ENCODE measurements at places on chromosomes 7 and 10. TPM values are rescaled to one million over a fixed set of nuclear protein-coding genes. Genes with fewer than 3 reads are reported as not detected.

Gene KAZALD1
- total RNA-seq, result 0.84 TPM

Gene NEUROG3
- 0.31 TPM for total RNA-seq

- no peaks in the 10 kb centered on the region for H3K27me3 ChIP-seq
- H3K36me3 ChIP-seq, result no peaks in the 10 kb centered on the region
- DNase-seq, result no peak
- H3K4me1 ChIP-seq, result peaks cover 10% of the 10 kb centered on the region
Observed at GRCh38 chr7:39084349-39084748, 106.6 kb downstream of the POU6F2 start.

DNA sequence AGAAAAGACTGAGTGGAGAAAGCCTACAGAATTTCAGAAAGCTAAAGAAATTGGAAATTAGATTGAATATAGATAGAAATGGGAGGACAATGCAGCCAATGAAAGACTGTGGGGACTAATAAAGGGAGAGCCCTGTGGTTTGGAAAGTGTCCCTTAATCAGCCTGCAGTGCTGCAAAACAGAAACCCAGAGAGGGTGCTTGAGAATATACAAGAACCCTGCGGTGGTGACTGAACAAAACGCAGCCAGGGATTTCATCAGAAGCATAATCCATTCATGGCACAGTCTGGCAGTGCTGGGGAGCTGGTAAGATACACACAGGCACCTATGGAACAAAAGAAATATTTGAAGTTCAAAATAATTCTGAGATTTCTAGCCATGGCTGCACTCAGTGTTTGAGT, 19.1 kb downstream of the CEP41 start:
- H3K36me3 ChIP-seq, result no peaks in the 10 kb centered on the region
- no peak overlapping the region for H3K4me3 ChIP-seq
- H3K27me3 ChIP-seq, result no peaks in the 10 kb centered on the region

- no peaks in the 10 kb centered on the region for H3K36me3 ChIP-seq
- no peak overlapping the region for H3K27ac ChIP-seq
- no peak overlapping the region for H3K4me3 ChIP-seq
- no peak for DNase-seq
- H3K4me1 ChIP-seq, result no peaks in the 10 kb centered on the region
Observed at GRCh38 chr7:127959770-127960169, 71.5 kb downstream of the LRRC4 start.

DNA sequence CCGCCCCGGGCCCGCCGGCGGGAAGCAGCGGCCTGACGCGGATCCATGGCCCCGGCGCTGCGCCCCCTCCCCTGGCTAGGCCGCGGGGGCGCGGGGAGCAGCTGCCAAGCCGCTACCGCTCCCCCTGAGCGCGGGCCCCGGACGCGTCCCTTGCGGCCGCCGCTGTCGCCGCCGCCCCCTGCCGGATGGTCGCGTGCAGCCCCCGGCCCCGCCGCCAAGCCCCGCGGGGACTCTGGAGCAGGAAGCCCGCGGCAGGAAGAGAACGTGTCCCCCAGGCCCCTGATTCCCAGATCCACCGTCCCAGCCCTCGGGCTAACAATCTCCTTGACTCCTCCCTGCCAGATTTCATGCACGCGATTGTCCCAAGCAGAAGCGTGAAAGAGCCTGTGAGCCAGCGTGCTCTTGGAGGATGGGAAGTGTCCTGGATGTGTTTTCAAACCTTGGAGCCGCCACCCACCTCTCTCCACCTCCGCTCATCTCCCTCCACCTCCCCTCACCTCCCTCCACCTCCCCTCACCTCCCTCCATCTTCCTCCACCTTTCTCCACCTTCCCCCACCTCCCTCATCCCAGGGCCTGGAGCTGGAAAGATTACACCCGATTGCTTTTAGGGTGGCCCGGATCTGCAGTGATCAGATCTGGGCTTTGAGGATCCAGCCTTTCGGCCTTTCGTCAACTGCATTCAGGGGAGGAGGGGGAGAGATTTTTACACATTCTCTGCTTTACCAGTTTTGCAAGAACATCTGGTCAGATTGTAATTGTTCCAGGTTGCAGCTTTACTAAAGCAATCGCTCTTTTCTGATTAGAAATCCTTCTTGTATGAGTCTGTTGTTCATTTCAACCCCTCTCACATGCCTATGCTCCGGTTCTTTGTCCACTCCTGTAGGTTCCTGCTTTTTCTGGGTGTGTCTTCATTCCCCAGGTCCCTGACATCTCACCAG, 570 bp upstream of the PRTFDC1 start:
- peak overlapping the region; percentile 44 for H3K4me3 ChIP-seq
- no peaks in the 10 kb centered on the region for H3K36me3 ChIP-seq
- H3K4me1 ChIP-seq, result peaks cover 24% of the 10 kb centered on the region
- no peaks in the 10 kb centered on the region for H3K27me3 ChIP-seq

Gene OR2A5
- total RNA-seq, result not detected

DNA sequence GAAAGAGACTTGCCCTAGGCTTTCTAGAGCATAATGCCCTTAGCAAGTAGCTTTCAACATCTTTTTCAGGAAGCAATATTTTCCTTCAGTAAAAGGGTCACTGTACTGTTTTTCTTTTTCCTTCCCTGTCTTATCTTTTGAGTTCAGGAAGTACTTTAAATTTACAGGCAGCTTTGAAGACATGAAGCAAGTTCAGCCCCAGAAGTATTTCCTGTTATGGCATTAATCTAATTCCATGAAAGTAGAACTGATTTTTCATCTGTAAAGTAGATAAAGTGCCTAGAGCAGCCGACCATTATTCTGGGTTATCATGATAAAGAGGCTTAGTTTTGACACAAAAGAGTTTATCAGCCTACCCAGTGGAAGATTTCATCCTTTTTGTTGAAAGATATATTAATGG, 288.2 kb downstream of the ADK start:
- H3K27me3 ChIP-seq, result no peaks in the 10 kb centered on the region
- no peak for DNase-seq
- no peak overlapping the region for H3K4me3 ChIP-seq

Gene C7orf33
- not detected for total RNA-seq

Gene UBN2
- total RNA-seq, result 36.7 TPM

GRCh38 chr7:102395592-102395872, 631 bp upstream of the PRKRIP1 start:
- H3K4me1 ChIP-seq, result peaks cover 4% of the 10 kb centered on the region
- no peak for DNase-seq
- H3K4me3 ChIP-seq, result peak overlapping the region; percentile 89
- H3K27me3 ChIP-seq, result no peaks in the 10 kb centered on the region
- H3K27ac ChIP-seq, result peak overlapping the region; percentile 93
- peaks cover 14% of the 10 kb centered on the region for H3K36me3 ChIP-seq

DNA sequence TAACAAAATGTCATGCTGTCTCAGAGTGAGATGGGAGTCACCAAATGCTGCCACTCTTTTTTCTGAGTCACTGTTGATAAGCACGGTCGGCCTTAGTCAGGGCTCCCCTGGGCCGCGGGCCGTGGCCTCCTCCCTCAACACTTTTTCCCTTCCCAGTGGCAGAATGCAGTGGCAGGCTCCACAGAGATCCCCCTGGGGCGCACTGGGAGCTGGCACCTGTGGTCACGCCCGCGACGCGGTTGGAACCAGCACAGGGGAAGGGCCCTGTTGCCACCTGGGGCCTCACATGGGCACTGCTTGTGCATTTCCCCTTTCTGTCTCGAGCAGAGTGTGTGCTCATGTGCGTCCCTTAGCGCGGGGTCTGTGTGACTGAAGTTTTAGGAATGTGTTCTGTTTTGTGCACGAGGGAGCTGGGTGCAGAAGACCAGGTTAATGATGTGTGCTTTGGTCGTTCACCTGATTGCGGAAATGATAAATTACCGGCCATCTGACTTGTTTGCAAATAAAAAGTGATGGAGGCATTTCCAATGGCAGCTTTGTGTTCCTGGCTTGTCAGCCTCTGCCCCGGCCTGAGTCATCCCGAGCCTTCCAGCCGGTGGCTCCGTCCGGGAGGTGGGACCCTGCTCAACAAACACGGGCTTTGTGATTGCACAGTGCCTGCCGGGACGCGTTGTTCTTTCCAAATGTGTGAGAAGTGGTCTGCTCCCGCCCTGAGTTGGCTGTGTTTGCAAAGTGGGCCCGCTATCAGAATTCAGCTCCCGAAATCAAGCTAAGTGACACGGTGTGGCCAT, 100.7 kb downstream of the NKX6-2 start:
- H3K27me3 ChIP-seq, result no peaks in the 10 kb centered on the region
- H3K4me3 ChIP-seq, result no peak overlapping the region
- H3K36me3 ChIP-seq, result no peaks in the 10 kb centered on the region
- H3K4me1 ChIP-seq, result no peaks in the 10 kb centered on the region
- no peak for DNase-seq

Gene CNPY1
- not detected for total RNA-seq

Gene LRIT1
- total RNA-seq, result not detected

Gene SPAM1
- total RNA-seq, result not detected

Gene NUTM2D
- 1.5 TPM for total RNA-seq

GRCh38 chr7:117621075-117621618, 141.3 kb downstream of the CFTR start:
- peaks cover 1% of the 10 kb centered on the region for H3K27me3 ChIP-seq
- no peak overlapping the region for H3K4me3 ChIP-seq
- H3K27ac ChIP-seq, result no peak overlapping the region
- H3K4me1 ChIP-seq, result no peaks in the 10 kb centered on the region
- H3K36me3 ChIP-seq, result no peaks in the 10 kb centered on the region

Gene CALHM3
- total RNA-seq, result 0.17 TPM

DNA sequence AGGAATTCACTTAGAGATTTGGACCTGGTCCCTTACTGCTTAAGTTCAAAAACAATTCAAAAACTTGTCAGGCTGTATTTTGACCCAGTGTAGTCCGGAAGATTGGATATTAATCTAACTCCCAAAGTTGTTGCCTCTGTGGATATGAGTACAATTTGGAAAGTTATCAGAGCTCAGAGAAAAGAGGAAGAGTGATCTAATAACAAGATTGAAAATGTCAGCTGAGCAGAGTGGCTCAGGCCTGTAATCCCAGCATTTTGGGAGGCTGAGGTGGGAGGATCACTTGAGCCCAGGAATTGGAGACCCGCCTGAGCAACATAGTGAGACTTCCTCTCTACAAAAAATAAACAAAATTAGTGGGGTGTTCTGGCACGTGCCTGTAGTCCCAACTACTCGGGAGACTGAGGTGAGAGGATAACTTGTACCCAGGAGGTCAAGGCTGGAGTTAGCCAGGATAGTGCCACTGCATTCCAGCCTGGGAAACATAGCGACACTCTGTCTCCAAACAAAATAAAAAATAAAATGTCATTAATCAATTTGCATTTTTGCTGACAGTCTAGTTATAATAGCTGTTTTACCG, 3.2 kb upstream of the ASCC1 start:
- DNase-seq, result no peak
- H3K27me3 ChIP-seq, result no peaks in the 10 kb centered on the region
- H3K4me1 ChIP-seq, result 0 out of 2 replicates have a peak, but pooled peaks cover 3% of the 10 kb centered on the region
- H3K27ac ChIP-seq, result no peak overlapping the region

- no peak overlapping the region for H3K27ac ChIP-seq
- no peaks in the 10 kb centered on the region for H3K27me3 ChIP-seq
- DNase-seq, result no peak
- no peak overlapping the region for H3K4me3 ChIP-seq
Observed at GRCh38 chr7:70352906-70353305, 754.6 kb downstream of the AUTS2 start.

DNA sequence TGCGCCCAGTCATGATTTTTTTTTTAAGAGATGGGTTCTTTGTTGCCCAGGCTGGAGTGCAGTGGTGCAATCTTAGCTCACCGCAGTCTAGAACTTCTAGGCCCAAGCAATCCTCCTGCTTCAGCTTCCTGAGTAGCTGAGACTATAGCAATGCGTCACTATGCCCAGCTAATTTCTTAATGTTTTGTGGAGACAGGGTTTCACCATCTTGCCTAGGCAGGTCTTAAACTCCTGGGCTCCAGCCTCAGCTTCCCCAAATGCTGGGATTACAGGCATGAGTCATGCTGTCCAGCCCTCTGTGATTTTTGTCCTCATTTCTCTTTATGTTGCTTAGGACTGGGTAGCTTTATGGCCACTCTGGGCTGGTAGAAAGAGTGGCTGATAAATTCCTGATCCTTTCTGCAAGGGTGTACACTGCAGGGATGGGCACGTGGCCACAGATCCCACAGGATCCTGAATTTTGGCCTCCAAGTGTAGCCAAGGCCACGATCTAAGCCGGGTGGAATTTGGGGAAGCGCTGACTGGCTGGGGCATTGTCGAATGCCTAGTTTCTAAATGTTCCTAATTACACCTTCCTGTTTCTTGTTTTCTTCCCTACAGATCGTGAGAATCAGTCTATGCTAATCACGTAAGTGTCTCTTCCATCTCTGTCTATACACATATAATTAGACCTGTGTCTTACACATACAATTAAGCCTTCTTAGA, 24.1 kb upstream of the MYH16 start:
- H3K4me3 ChIP-seq, result no peak overlapping the region
- H3K4me1 ChIP-seq, result peaks cover 4% of the 10 kb centered on the region
- no peak overlapping the region for H3K27ac ChIP-seq
- no peaks in the 10 kb centered on the region for H3K36me3 ChIP-seq
- no peaks in the 10 kb centered on the region for H3K27me3 ChIP-seq

DNA sequence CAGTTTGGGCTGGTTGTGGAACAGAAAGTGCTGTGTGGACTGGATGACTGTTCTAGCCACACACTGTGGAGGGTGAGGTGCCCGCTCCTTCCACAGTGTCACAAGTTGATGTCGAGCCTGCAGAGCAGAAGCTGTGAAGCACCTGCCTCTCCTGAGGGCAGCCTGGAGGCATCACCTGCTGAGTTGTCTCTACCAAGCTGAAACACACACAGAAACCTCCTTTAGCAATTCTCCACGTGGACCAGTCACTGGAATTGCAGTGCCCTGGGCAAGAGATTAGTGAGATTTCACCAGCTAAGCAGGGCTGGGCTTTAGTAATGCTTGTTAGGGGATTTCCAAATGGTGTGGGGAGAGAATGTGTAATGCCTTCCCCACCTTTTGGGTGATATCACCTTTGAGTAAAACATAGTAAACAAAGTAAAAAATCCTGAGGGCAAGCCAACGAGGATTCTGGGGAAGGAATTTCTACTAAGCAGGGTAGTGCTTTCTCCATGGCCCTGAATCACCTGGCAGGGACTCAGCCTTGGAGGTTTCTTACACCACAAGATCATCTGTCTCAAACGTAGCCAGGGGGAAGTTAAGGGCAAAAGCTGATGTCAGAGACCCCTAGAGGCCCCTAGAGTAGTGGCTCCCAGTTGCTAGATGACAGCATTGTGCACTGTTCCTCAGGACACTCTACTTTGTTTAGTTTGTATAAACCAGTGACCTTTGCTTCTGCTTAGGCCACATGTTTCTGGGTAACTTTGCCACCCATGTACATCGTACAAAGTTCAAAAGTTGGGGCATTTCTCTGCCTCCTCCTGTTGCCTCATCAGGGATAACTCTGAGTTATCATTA, 233.1 kb upstream of the IGFBP3 start:
- no peak for DNase-seq
- H3K4me3 ChIP-seq, result no peak overlapping the region
- H3K4me1 ChIP-seq, result no peaks in the 10 kb centered on the region
- no peaks in the 10 kb centered on the region for H3K27me3 ChIP-seq

DNA sequence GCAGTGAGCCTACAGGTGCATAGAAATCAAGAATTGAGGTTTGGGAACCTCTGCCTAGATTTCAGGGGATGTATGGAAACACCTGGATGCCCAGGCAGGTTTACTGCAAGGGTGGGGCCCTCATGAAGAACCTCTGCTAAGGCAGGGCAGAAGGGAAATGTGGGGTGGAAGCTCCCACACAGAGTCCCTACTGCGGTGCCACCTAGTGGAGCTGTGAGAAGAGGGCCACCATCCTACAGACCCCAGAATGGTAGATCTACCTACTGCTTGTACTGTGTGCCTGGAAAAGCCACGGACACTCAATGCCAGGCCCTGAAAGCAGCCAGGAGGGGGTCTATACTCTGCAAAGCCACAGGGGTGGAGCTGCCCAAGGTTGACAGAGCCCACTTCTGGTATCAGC, 533.5 kb downstream of the GPAM start:
- no peak overlapping the region for H3K27ac ChIP-seq
- no peak for DNase-seq
- H3K27me3 ChIP-seq, result no peaks in the 10 kb centered on the region
- no peak overlapping the region for H3K4me3 ChIP-seq
- no peaks in the 10 kb centered on the region for H3K36me3 ChIP-seq
- H3K4me1 ChIP-seq, result no peaks in the 10 kb centered on the region
